ENCODE measurements at places on chromosomes 5 and 9. TPM values are rescaled to one million over a fixed set of nuclear protein-coding genes. Genes with fewer than 3 reads are reported as not detected.

The CDO1 gene
- polyA plus RNA-seq = not detected

DNA sequence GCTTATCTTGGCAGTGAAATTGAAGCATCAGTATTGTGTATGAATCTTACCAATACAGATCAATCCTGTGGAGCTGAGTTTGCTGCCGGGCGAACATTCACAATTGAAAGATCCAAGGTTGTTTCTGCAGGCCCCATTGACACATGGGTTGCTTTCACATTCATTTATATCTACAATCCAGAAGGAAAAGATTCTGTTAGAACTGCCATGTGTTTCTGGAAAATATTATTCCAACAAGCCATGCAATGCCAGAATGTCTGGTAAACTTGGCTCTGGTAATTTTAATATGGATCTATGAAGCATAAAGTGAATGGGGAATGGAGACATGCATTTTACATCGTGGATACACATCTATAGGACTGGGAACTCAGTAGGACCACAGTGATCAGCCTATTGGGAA lies 180.8 kb downstream of the FBN2 start:
- no peak overlapping the region for H3K27ac ChIP-seq
- no peaks in the 10 kb centered on the region for H3K27me3 ChIP-seq
- H3K36me3 ChIP-seq = no peaks in the 10 kb centered on the region
- no peaks in the 10 kb centered on the region for H3K4me1 ChIP-seq

GRCh38 chr9:81424431-81424830 lies 264.9 kb downstream of the TLE1 start:
- H3K27ac ChIP-seq = no peak overlapping the region
- DNase-seq = no peak
- no peak overlapping the region for H3K4me3 ChIP-seq
- H3K36me3 ChIP-seq = no peaks in the 10 kb centered on the region

GRCh38 chr5:132180134-132180745 lies 47.4 kb downstream of the P4HA2 start:
- no peaks in the 10 kb centered on the region for H3K27me3 ChIP-seq
- H3K27ac ChIP-seq = no peak overlapping the region
- peaks cover 21% of the 10 kb centered on the region for H3K4me1 ChIP-seq
- peaks cover 5% of the 10 kb centered on the region for H3K36me3 ChIP-seq
- DNase-seq = no peak

Measured in naive B cell (primary cell).